Kasumi-1 (cell line): ENCODE measurements at places on chromosomes 11 and 22.

- no peak for DNase-seq
These were observed 159.4 kb downstream of the BUD13 start for GRCh38 chr11:116613206-116613875.

GRCh38 chr11:79481795-79482194, 41.0 kb upstream of the TENM4 start:
- DNase-seq: no peak

GRCh38 chr11:110908401-110909105, 196.3 kb upstream of the ARHGAP20 start:
- DNase-seq: no peak

DNA sequence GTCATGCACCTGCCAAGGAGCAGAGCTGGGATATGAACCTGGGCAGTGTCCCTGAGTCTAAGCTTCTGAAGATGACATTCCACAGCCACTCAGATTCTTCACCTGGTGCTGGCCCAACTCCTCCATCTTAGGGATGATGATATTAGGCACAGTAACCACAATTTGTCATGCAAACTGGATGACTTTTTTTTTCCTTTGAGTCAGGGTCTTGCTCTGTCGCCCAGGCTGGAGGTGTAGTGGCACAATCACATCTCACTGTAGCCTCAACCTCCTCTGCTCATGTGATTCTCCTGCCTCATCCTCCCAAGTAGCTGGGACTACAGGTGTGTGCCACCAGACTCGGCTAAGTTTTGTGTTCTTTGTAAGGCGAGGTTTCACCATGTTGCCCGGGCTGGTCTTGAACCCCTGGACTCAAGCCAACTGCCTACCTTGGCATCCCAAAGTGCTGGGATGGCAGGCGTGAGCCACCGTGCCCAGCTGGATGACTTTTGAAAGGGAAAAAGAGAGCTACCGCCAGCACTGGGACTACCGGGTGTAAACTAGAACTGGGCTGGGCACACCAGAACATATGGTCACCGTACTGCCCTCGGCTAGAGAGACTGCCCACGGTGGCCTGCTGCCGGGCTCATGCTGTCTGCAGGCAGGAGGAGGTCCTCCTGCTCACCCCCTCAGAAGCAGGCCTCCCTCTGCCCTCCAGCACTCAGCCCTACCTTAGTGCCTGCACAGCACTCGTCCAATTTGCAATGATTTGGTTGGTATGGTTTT, 77.7 kb downstream of the NAT10 start:
- no peak for DNase-seq

- DNase-seq: no peak
These were observed 8.1 kb upstream of the ANO3 start for GRCh38 chr11:26323837-26324236.

DNA sequence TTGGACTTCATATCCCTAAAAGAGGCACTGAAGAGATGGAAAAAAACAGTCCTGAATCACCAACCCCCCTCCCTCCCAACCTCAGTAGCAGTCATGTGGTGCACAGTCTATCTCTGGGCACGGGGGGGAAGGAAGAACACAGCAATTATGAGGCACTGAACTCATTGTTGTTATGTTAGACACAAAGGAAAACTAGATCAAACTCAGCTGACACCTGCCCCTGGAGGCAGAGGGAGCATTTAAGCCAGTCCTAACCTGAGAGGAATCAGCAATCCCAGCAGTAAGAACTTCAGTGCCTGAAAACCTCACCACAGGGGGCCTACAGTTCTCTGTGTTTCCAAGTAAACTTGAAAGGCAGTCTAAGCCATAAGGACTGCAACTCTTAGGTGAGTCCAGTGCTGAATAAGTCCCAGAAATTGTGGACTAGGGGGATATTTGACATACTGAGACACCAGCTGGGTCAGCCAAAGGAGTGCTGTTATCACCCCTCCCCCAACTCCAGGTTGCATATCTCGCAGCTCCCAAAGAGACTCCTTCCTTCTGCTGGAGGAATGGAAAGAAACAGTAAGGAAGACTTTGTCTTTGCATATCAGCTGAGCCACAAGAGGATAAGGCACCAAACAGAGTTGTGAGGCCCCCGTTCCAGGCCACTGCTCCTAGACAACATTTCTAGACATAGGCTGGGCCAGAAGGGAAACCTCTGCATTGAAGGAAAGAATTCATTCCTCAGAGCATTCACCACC, 72.5 kb downstream of the GLYATL1 start:
- no peak for DNase-seq
